ENCODE measurements at places on chromosomes 11 and 22.

DNA sequence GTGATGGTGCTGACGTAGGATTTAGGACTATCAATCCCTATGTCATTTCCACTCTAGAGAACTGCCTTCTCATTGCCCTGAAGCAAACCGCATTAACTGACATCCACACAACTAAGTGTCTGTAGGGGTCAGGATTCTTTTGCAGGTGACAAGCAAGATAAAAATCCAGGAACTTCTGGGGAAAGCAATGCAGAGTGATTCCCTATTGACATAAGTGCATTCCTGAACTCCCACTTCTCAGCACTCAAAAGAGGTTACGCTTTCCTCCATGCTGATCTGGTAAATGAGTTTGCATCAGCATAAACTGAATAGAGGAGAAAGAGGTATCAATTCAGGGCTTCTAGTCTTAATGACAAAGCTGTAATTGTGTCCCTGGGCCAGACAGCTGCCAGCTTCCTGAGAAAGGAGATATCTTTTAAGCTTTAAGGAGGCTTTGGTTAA lies 224.6 kb upstream of the ISX start:
- no peak for DNase-seq

DNA sequence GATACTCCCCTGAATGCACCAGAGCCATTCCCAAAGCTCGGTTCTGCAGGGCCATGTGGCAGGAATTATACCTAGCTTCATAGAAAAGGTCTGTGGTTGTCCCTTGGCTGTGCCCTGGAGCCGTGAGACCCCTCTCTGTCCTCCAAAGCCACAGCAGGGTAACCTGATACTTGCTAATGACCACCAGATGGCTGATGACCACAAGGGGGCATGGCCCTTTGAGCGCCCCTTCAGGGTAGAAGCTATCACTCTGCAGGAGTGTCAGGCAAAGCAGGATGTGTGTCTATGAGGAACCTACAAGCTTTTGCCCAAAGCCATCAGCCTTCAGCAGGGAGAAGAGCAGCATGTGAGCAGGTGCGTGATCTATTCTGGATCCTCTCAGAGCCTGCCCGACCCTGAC lies 95.3 kb downstream of the NTM start:
- no peak for DNase-seq

DNA sequence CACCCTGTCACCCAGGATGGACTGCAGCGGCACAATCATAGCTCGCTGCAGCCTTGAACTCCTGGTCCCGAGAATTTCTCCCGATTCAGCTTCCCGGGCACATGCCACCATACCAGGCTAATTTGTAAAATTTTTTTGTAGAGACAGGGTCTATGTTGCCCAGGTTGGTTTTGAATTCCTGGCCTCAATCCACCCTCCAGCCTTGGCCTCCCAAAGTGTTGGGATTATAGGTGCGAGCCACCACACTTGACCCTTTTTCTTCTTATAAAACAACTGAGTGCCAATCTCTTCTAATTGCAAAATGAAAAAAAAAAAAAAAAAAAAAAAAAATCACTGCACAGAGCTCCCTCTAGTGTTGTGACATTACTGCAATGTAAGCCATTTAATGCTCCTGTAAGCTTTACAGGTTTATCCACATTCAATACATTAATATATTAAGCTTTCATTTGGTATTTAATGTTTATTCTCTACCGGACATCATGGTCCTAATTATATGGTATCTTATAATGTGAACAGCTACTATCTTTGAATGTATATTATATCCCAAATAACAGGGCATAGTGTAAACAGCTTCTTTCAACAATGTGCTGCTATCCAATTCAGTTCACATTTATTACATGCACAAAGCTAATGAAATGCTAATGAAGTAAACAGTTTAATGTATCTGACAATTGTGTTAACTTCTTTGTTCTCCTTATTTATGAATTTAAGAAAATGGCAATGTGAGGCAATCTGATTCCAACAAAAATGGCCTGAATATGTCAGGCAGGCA lies 44.6 kb downstream of the COPB1 start:
- DNase-seq = no peak

GRCh38 chr22:30267382-30268302 lies 991 bp upstream of the OSM start:
- no peak for DNase-seq

GRCh38 chr11:80562523-80563125 lies 1121.8 kb upstream of the TENM4 start:
- DNase-seq = no peak

DNA sequence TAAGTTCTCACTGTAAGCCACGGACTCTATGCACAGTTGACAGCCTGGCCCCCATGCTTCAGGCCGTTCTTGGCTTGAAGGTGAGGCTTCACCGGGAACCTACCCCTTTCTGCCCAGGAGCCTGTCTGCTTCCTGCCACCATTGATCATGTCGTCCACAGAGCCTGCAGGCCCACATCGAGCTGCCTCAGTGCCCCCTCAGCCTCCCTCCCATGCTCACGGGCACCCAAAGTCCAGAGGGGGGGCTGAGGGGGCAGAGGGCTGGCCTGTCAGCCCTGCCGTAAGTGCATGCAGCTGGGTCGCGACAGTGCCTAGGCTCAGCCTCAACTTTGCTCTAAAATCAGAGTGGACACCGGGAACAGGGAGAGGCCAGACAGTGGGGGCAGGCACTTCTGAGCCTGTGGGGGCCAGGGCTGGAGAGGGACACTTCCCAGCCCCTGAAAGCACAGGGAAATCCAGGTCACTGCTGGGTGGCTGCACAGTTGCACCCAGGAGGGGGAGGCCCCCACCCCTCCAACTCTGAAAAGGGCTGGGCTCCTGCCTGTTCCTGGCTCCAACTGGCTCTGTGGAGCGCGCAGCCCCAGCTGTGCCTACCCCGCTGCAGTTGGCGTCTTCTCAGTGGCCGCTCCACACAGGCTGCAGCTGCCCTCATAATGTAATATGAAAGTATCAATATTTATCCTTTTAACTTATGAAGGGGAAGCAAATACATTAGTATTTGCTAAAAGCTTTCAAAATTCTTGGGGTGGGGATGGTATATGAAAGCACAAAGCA lies 598.6 kb downstream of the DLG2 start:
- DNase-seq = no peak

DNA sequence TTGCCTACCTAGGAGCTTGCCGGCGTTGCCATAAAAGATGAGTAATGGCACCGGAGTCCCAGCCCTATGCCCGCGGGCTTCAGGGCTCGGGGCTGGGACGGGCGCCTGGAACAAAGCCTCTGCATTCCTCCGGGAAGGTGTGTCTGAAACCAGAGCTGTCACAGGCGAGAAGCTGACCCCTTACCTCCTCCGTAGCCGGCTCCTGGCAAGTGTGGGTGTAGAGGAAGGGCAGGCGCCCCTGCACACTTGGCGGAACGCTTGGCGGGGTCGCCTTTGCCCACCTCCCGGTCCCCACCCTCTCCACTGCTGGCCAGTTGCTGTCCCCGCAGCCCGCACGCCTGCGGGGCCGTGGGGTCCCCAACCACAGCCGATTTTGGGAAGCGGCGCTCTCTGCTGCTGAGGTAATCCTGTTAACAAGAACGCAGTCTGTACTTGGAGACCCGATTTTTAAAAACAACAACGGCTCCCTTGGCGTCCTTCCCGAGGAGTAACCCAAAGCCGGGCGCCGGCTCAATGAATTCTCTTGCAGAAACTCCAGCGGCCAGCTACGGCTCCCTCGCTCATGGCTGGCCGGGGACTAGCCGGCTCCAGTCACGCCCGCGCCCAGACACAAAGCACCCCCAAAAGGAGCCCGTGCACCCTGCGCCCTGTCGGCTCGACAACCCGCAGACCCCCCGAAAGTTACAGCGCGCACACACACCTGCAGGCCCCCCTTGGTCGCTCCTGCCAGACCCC lies 89.2 kb downstream of the PLEKHA7 start:
- no peak for DNase-seq

GRCh38 chr11:116838321-116839084 lies 1.1 kb upstream of the APOA1 start:
- no peak for DNase-seq

DNA sequence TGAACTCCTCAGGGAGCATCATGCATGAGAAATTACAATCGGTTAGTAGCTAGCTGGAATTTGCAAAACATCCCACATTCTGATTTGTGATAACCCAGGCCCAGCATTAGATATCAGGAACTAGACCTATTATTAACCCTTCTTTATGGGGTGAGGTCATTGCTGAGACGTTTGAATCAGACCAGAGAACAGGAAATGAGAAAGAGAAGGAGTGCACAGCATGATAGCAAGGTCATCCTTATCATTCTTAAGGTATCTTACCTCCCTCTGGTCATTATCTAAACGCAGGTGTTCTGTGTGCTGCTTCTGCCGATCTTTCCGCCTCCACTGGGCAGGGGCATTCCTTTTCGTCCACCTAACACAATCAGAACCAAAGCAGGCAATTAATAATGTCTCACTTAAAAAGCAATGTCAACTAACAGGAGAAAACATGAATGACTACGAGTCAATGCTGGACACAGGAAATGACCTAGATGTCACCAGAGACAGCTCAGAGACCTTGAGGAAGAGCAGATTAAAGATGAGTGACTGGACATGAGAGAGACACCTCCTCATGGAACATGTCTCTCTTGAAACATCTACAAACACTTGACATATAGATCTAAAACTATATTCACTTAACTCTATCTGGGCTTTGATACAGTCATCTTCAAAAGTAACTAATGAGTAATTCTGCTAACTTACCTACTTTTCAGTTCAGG lies 78.3 kb upstream of the SCUBE2 start:
- DNase-seq = no peak

- no peak for DNase-seq
Measured at GRCh38 chr22:36377022-36377631, 10.6 kb downstream of the MYH9 start.

DNA sequence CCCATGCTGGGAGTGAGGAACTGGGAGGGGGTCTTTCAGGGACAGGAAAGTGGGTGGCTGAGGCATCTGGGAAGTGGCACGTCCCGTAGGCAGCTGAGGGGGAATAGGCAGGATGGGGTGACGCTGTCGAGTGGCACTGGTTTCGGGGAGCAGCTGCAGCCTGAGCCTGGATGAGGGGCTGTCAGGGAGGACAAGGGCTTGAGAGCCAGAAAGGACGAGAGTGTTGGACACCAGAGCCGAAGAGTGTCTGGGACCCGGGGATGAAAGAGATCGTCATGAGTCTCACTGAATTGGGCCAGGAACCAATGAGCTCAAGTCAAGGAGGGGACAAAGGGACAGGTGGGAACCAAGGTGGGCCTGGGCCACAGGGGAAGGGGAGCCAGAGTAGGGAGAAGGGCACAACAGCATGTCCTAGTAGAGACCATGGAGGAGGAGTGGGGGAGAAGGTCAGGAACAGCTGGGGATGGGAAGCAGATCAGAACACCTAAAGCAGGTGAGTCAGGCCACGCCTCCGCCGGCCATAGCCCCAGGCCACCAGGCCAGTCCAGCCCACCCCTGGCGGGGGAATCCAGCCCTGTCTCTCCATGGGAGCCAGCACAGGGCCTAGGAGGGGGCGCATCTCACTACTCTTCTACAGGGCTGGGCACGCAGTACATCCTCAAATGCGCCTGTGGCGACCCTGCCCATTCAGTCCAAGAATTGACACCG lies 4.2 kb downstream of the RAB3IL1 start:
- DNase-seq = no peak

- DNase-seq = no peak
Measured at GRCh38 chr11:123654566-123655081, at the start of gene SCN3B. Gene SCN3B (minus strand): TSS chr11:123654624. CDS start chr11:123653801, 823 bp downstream.

Measured in cortex of kidney (tissue), 1 donor.